ENCODE measurements at places on chromosomes 3 and 15. TPM values are rescaled to one million over a fixed set of nuclear protein-coding genes. Genes with fewer than 3 reads are reported as not detected.
A peak's percentile ranks its signal among the peaks of the same experiment; 100 is the strongest.

SRGAP3 gene
- 6.4 TPM for total RNA-seq

DNA sequence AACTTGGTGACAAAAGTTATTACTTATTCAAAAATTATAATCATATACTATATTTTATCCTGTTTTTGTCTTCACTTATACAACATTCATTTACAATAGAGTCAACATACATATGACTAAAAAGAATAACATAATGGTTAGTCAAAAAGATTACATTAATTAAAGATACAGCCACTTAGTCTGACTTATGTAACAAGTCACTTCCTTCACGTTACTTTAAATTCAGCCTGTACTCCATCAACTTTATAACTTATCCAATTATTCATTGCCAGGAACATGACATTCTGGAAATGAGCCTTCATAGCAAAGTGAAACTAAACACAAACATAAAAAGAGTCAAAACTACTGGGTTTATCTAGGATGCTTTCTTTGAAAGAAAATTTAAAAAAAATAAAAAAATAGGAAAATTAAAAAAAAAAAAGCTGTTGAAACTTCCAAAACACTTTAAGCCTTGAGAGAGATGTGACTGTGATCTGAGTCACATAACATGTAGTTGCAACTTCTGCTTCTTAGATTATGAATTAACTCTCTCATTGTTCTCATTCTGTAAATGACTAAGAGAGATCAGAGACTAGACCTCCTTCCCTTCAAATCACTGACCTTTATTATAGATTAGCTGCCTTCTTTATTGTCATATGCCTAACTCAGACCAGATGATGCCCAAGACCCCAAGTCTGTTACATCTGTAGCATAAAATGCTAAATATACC, 107.8 kb downstream of the MYRIP start:
- no peak for DNase-seq

- DNase-seq, result no peak
Measured at GRCh38 chr3:21839176-21839575, 88.2 kb upstream of the ZNF385D start.

DNA sequence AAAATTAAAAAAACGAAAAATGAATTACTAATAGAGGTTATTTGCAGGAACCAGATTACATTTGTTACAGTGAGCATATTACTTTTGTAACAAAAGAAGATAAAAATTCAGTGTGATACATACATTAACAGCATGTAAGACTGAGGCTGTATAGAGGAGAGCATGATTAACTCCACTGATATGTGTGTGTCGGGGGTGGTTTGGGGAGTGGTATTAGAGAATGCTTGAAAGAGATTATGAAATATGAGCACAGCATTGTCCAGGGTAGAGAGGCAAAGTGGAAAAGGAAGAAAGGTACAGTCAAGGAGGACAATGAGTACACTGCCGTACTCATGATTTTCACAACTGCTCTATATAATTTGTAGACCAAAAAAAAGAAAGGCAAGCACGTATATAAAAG, 62.9 kb upstream of the LRRFIP2 start:
- DNase-seq, result no peak

DNA sequence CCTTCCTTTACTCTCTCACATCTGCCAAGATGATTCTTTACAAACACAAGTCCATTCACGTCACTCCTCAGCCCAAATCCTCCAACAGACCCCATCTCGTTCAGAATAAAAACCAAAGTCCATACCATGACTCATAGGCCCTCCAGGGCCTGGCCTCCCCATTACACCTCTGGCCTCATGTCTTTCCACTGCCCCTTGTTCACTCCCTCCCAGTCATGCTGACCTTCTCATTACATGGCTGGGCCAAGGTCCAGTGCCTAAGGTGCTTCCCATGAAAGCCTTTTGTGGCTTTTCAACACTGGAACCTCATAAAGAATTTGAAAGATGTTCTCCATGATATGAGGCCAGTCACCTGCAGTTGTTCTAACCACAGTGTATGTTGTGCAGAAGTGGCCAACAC, 44.5 kb downstream of the NEK10 start:
- DNase-seq, result no peak

DNA sequence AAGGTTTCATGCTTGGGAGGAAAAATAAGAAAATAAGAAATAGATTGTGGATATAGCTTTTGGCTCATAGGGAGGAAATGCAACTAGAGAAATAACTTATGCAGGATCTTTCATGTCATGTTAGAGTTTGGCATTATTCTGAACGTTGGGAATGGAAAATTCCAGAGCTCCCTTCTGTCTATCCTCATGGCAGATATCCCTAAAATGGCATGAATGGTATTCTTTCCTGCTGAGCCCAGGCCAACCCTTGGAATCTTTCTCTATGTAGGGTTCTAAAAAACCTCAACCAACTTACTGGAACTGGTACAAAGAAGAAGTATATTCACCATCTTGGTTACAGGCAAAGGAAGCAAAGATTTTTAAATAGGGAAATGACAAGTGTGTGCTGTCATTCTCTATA, 212.5 kb downstream of the CHST2 start:
- DNase-seq, result no peak

PLD1 gene
- total RNA-seq, result 75.1 TPM

DNA sequence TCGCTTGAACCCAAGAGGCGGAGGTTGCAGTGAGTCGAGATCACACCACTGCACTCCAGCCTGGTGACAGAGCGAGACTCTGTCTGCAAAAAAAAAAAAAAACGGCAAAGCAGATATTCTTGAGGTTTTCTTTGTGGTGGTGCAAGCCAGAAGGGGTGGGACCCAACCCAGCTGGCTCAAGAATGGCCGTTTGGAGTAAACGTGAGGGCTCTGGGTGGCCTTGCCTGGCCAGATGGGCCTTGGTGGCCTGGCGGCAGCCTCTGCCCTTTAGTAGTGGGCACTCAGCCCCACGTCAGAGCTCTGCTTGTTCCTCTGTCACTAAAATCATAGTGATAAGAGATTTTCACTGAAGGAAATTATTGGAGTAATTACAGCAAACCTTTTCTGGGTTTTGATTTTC, 50.5 kb downstream of the ATP1B3 start:
- no peak for DNase-seq

- no peak for DNase-seq
Measured at GRCh38 chr3:161766331-161766730, 269.7 kb downstream of the OTOL1 start.

DNA sequence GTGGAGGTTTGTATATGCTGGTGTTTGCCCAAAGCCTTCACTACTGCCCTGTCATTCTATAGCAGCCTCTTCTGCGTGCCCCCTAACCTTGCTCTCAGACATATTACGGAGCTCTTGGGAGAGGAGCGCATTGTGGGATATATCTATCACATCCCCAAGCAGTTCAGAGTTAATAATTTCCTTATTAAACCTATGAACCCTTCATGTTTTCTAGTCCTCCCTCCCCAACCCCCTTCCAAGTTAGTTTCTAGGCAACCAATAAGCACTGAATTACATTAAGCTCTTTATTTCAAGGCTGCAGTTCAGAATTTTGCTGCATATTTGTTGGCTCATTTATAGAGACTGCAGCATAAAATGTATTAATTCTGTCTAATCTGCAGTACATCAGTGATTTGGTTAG, 57.3 kb upstream of the GRM7 start:
- DNase-seq, result no peak

DNA sequence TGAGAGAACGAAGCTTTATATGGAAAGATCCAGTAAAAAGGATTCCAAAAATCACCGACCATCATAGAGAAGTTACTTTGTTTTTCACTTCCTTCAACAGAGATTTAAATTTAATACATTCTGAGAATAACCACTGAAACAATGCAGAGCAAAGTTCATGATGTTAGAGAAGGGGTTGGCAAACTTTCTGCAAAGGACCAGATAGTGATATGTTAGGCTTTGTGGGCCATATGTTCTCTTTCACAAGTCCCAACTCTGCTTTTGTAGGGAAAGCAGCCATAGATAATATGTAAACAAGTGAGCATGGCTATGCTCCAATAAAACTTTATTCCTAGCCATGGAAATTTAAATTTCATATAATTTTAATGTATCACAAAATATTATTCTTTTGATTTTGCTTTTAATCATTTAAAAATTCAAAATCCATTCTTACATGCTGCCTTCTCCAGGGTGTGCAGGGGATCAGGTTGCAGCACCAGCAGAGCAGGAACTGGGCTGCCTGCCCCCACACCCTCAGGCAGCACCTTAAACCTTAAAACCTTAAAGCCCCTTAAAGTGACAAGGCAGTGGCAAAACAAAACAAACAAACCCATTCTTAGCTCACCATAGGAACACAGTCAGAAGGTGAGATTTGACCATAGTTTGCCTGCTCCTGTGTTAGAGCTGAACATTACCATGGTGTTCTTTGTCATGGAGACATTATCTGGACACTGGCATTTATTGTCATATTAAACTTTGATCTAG, 16.9 kb upstream of the IGSF10 start:
- DNase-seq, result no peak

LOXL1 gene
- total RNA-seq, result 12.9 TPM

- DNase-seq, result peak; percentile 77
Measured at GRCh38 chr15:38564557-38565286, at the start of gene RASGRP1. Gene RASGRP1, minus strand, starts transcription at chr15:38564814. Its CDS starts 186 bp downstream, at chr15:38564628.

KNL1 gene
- total RNA-seq, result 0.89 TPM

DUOXA2 gene
- total RNA-seq, result not detected

CHAC1 gene
- total RNA-seq, result 2.2 TPM

Data from left ventricle myocardium superior (tissue), 1 donor.